SK-N-SH (cell line): ENCODE measurements at places on chromosomes 7 and 10. TPM values are rescaled to one million over a fixed set of nuclear protein-coding genes. Genes with fewer than 3 reads are reported as not detected.

SEC31B gene
- 8.8 and 15.5 TPM in 2 replicates for polyA plus RNA-seq

GRCh38 chr7:111832174-111832573, 269.9 kb upstream of the IMMP2L start:
- DNase-seq, result no peak

DNA sequence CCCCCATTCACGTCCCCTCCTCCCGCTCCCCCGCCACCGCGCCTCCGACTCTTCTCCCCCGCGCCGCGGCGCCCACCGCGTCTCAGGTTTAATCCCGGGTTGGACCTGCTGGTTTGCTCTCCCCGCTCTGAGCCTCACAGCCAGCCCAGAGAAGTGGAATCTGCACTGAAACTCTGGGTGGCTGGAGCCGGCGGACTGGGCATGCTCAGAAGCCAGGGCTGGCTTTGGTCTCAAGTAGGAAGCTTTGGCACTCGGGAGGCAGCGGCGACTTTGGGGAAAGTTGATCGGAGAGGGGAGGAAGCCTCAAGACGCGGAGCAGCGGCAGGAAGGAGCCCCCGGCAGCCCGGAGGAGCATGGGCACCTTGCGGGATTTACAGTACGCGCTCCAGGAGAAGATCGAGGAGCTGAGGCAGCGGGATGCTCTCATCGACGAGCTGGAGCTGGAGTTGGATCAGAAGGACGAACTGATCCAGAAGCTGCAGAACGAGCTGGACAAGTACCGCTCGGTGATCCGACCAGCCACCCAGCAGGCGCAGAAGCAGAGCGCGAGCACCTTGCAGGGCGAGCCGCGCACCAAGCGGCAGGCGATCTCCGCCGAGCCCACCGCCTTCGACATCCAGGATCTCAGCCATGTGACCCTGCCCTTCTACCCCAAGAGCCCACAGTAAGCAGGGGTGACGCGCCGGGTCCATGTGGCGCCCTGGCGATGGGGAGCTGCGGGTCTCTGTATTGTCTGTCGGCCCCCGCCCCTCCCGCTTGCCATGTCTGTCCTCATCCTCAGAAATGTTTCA, at the start of gene PRKG1:
Gene PRKG1 (plus strand): TSS at position 250 of the 791 bp plus-strand sequence.
- DNase-seq, result peak; percentile 82

VGF gene
- 17.4 and 54.3 TPM in 2 replicates for polyA plus RNA-seq

WDR11 gene
- 35.1 and 54.2 TPM in 2 replicates for polyA plus RNA-seq

DNA sequence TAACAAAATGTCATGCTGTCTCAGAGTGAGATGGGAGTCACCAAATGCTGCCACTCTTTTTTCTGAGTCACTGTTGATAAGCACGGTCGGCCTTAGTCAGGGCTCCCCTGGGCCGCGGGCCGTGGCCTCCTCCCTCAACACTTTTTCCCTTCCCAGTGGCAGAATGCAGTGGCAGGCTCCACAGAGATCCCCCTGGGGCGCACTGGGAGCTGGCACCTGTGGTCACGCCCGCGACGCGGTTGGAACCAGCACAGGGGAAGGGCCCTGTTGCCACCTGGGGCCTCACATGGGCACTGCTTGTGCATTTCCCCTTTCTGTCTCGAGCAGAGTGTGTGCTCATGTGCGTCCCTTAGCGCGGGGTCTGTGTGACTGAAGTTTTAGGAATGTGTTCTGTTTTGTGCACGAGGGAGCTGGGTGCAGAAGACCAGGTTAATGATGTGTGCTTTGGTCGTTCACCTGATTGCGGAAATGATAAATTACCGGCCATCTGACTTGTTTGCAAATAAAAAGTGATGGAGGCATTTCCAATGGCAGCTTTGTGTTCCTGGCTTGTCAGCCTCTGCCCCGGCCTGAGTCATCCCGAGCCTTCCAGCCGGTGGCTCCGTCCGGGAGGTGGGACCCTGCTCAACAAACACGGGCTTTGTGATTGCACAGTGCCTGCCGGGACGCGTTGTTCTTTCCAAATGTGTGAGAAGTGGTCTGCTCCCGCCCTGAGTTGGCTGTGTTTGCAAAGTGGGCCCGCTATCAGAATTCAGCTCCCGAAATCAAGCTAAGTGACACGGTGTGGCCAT, 100.7 kb downstream of the NKX6-2 start:
- DNase-seq, result no peak

CLCN1 gene
- polyA plus RNA-seq, result 0.10 and 0.12 TPM in 2 replicates

GRCh38 chr10:27235706-27236105, 4.9 kb downstream of the ACBD5 start:
- no peak for DNase-seq

- peak; percentile 52 for DNase-seq
These were observed 231.8 kb downstream of the WDR37 start for GRCh38 chr10:1287971-1288401.

DNA sequence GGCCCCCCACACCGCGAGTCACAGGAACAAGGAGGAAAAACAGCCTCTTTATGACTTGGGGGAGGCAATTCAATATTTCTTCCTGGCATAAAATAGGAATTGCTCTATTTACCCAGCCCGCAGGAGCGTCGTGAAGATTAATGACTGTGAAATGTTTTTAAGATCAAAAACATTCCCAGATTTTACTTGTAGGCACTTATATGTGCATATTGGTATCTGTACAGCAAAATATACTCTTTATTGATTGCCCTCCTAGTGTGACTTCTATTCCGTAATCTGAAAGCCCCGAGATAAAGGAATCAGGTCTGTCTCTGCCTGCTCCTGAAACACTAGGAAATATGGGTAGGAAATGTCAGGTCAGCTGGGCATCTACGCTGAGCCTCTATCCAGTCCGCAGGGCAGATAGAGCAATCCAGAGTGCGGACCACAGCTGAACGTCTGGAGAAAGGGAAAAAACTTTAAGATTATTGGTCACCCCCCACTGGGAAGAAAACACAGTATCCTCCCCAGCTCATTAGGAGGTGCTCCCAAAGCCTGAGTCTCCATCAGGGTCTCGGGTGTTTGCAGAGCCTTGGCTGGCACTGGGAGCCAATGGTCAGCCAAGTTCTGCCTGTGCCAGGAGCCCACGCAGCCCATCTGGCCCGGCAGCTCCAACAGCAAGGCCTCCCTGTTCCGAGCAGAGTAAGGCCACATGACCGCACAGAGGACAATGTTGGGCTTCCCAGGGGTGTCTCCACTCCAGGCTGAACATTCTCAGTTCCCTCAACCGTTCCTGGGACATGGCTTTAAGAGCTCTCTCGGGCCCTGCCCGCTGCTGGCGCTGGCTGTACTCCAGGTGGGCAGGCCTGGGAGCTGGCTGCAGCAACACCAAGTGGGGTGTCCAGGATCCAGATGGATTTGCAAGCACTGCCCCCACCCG, 7.7 kb downstream of the CTBP2 start:
- DNase-seq, result no peak

DNA sequence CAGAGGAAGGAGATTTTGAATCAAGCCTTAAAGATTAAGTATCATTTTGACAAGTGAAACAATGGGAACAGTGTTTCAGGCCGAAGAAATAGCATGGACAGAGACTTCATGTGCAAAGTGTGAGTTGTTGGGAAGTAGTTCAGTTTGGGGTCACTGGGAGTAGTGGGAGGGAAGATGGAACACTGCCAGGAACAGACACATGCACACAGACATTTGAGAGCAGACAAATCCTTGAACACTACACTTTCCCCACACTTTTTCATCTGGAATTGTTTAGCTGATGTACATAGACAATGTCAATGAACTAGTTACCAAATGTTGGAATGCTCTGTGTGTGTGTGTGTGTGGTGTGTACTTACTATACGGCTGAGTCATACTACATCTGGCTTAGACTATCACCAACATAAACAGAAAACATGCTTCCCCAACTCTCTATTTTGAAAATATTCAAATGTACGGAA, 52.4 kb upstream of the LRRC17 start:
- DNase-seq, result peak; percentile 24

GRCh38 chr10:132489053-132489703, 48.4 kb upstream of the INPP5A start:
- no peak for DNase-seq
